ENCODE measurements at places on chromosomes 2 and 18. TPM values are rescaled to one million over a fixed set of nuclear protein-coding genes. Genes with fewer than 3 reads are reported as not detected.

- H3K4me1 ChIP-seq, result no peaks in the 10 kb centered on the region
- H3K27me3 ChIP-seq, result no peaks in the 10 kb centered on the region
- no peaks in the 10 kb centered on the region for H3K36me3 ChIP-seq
These were observed 320.7 kb downstream of the MTX2 start for GRCh38 chr2:176589825-176590440.

DNA sequence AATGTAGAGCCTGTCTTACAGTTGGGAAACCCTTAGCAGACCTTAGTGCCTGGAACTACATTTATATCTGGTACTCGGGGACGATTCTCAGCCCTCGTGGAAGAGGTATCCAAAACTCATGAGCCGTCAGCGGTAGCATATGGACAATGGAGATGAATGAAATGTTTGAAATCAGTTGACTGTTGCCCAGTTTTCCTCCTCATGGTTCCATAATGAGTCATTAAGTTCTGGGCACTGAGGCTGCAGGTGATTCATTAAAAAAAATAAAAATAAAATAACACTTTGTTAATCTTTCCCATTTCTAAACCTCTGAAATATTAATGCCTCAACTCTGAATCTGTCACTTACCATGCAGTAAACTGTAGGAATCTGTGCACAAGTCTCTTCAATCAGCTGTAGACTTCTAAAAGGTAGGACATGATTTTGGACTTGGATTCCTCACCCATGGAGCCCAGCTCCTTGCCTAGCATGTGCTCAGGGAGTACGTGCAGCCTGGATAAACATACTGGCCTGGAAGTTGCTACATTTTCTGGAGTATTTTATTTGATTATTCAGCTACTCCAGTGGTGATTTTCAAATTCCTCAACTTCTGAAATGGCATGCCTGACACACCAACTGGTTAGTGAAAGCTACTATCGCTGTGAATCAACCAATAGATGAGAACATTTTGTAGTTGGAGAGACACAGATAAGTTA is 979.2 kb downstream of the CNTNAP5 start:
- no peaks in the 10 kb centered on the region for H3K27me3 ChIP-seq
- no peak for DNase-seq
- H3K36me3 ChIP-seq, result no peaks in the 10 kb centered on the region
- H3K4me1 ChIP-seq, result no peaks in the 10 kb centered on the region
- H3K27ac ChIP-seq, result no peak overlapping the region
- no peak overlapping the region for H3K4me3 ChIP-seq

- peaks cover 4% of the 10 kb centered on the region for H3K27me3 ChIP-seq
- H3K27ac ChIP-seq, result no peak overlapping the region
These were observed 49.3 kb downstream of the CIB4 start for GRCh38 chr2:26591619-26592505.

DNA sequence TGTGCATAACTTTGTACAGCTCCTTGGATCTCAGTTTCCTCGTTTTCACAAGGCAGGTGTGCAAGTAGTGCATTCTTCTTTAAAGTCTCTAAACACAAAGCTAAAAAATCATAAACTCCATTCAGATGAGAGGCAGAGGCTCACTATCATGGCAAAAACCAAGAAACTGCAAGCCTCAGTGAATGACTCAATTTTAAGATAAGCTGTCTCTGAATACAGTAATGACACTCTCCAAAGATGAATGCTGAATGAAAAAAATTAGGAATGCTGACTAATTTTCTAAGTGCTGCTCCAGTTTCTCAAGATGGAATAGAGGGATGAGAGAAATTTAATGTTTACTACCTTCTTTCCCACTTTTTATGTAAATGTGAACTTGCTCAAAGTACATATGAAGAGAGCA is 17.2 kb downstream of the B4GALT6 start:
- no peak for DNase-seq
- H3K27me3 ChIP-seq, result no peaks in the 10 kb centered on the region
- no peaks in the 10 kb centered on the region for H3K36me3 ChIP-seq
- no peak overlapping the region for H3K27ac ChIP-seq
- no peak overlapping the region for H3K4me3 ChIP-seq

DNA sequence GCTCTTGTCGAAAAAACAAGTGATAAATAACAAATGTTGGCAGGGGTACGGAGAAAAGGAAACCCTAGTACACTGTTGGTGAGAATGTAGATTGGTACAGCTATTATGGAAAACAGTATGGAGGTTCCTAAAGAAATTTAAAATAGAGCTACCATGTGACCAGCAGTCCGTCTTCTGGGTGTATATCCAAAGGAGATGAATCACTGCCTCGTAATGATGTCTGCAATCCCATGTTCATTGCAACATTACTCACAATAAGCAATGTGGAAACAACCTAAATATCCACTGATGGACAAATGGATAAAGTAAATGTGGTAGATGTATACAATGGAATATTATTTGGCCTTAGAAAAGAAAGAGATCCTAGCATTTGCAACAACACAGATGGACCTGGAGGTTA is 50.6 kb downstream of the SLC16A14 start:
- H3K4me3 ChIP-seq, result no peak overlapping the region
- no peak for DNase-seq
- H3K27ac ChIP-seq, result no peak overlapping the region
- H3K27me3 ChIP-seq, result no peaks in the 10 kb centered on the region

GRCh38 chr2:121338281-121338680 is 53.3 kb upstream of the TFCP2L1 start:
- H3K27me3 ChIP-seq, result no peaks in the 10 kb centered on the region
- no peaks in the 10 kb centered on the region for H3K4me1 ChIP-seq
- H3K4me3 ChIP-seq, result no peak overlapping the region
- no peak overlapping the region for H3K27ac ChIP-seq

DNA sequence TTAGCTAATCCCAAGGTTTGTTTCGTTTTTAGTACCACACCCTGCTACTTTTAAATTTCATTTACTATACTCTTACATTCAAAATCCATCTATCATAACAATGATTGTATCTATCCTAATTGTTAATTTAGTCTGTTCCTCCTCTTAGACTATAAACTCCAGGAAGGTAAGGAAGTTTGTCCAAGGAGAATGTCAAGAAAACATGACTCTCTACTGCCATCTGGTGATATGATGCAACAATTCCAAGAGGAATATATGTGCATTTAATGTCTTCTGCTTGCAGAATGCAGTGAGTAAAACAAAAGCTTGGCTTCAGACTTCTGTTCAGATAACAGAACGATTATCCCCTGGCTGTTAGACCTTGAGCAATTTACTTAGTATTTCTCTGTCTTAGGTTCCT is 1267.1 kb downstream of the LRP1B start:
- H3K4me1 ChIP-seq, result no peaks in the 10 kb centered on the region
- no peak overlapping the region for H3K4me3 ChIP-seq
- DNase-seq, result no peak
- no peaks in the 10 kb centered on the region for H3K27me3 ChIP-seq

DNA sequence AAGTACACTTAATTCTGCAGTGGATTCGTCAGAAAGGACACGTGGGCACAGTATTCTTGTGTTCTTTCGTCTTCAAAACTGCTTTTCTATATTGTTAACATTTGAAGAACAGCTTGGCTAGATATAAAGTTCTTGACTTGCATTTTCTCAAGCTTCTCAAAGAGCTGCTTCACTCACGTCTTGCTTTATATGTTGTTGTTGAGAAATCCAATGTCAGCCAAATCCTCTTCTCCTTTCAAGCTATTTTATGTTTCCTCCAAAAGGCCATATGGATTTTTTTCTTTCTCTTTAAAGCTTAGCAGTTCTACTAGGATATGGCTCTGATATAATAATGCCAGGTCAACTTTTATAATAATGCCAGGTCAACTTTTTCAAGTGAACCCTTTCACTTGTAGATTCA is 65.5 kb upstream of the CYP1B1 start:
- no peaks in the 10 kb centered on the region for H3K36me3 ChIP-seq
- H3K27me3 ChIP-seq, result no peaks in the 10 kb centered on the region
- DNase-seq, result no peak
- H3K27ac ChIP-seq, result no peak overlapping the region
- H3K4me3 ChIP-seq, result no peak overlapping the region

DNA sequence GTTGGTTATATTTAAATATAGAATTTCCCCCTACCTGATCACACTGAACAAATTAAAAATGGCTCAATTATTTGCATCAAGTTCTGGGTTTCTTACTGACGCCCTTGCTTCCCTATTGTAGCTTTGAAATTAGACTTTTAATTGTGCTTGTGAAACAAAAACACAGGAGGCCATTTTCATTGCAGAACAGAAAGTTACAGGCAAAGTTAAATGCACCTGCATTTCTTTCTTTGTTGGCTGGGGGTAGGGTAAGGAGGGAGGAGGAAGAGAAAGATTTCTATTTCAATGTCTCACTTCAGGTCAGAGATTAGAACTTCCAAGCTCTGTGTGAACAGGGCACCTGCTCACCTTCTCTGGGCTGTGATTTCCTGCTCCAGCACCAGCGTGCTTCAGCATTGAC is 199.6 kb downstream of the BCL11A start:
- H3K36me3 ChIP-seq, result no peaks in the 10 kb centered on the region
- no peaks in the 10 kb centered on the region for H3K4me1 ChIP-seq
- no peak for DNase-seq
- H3K27ac ChIP-seq, result no peak overlapping the region
- no peaks in the 10 kb centered on the region for H3K27me3 ChIP-seq

GRCh38 chr18:72201032-72201431 is 343.1 kb downstream of the CBLN2 start:
- no peak for DNase-seq
- no peak overlapping the region for H3K4me3 ChIP-seq
- no peaks in the 10 kb centered on the region for H3K4me1 ChIP-seq
- H3K27me3 ChIP-seq, result no peaks in the 10 kb centered on the region
- H3K27ac ChIP-seq, result no peak overlapping the region

GRCh38 chr2:96957244-96957643 is 29.1 kb downstream of the FAM178B start:
- H3K36me3 ChIP-seq, result no peaks in the 10 kb centered on the region
- peaks cover 17% of the 10 kb centered on the region for H3K4me1 ChIP-seq

DNA sequence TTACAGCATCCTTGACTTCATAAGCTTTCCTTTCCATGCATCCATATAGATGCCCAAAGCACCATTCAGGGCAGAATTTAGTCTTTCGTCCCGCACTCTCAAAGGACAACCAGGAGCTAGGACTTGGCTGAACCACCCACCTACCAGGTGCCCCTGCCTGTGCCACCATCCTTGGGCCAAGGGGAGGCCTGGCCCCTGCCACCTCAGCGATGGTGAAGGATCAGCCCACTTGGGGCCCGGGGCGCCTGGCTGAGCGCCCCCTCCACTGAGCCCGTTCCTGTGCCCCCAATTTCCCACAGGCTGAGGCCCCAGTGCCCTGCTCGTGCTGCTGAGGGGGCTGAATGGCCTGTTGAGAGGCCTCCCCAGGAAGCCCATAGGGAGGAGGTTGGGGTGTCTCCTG is 33.3 kb upstream of the ALPP start:
- no peaks in the 10 kb centered on the region for H3K27me3 ChIP-seq
- no peak overlapping the region for H3K27ac ChIP-seq
- no peaks in the 10 kb centered on the region for H3K36me3 ChIP-seq
- no peak overlapping the region for H3K4me3 ChIP-seq
- no peaks in the 10 kb centered on the region for H3K4me1 ChIP-seq

- H3K4me1 ChIP-seq, result peaks cover 9% of the 10 kb centered on the region
- DNase-seq, result no peak
- no peaks in the 10 kb centered on the region for H3K27me3 ChIP-seq
- no peak overlapping the region for H3K4me3 ChIP-seq
These were observed 37.9 kb upstream of the PPP1CB start for GRCh38 chr2:28713577-28714298.

DNA sequence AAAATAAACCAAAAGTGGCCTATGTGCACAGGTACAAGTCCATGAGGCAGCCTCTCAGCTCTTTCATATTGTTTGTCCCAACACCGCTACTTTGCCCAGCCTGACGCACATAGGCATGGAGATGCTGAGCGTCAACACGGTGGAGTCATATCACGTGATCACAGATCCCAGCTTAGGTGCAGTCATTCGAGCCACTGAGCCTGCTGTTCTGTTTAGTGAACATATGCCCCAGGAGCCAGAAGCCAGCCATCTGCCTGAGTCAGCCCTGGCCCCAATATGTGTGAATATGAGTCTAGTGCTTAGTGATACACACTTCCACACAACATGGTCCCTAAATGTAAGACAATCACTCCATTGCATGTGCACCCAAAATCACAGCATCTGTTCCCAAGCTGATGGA is 88.2 kb upstream of the LCLAT1 start:
- peak overlapping the region; percentile 67 for H3K27ac ChIP-seq
- H3K4me3 ChIP-seq, result no peak overlapping the region
- H3K4me1 ChIP-seq, result peaks cover 49% of the 10 kb centered on the region
- no peaks in the 10 kb centered on the region for H3K36me3 ChIP-seq
- no peaks in the 10 kb centered on the region for H3K27me3 ChIP-seq
- DNase-seq, result no peak

Gene TUBA3E
- not detected for total RNA-seq

Gene IL1F10
- not detected for total RNA-seq

Gene CRYBA2
- not detected for total RNA-seq

Gene MYO5B
- 8.3 TPM for total RNA-seq

Gene COL4A3
- 29.6 TPM for total RNA-seq

Gene PASK
- total RNA-seq, result 3.5 TPM

Gene YES1
- 41.2 TPM for total RNA-seq

Gene ADAM23
- total RNA-seq, result 4.5 TPM

All from thoracic aorta (tissue), 2 donors.